ENCODE measurements at places on chromosomes 2 and 18.

DNA sequence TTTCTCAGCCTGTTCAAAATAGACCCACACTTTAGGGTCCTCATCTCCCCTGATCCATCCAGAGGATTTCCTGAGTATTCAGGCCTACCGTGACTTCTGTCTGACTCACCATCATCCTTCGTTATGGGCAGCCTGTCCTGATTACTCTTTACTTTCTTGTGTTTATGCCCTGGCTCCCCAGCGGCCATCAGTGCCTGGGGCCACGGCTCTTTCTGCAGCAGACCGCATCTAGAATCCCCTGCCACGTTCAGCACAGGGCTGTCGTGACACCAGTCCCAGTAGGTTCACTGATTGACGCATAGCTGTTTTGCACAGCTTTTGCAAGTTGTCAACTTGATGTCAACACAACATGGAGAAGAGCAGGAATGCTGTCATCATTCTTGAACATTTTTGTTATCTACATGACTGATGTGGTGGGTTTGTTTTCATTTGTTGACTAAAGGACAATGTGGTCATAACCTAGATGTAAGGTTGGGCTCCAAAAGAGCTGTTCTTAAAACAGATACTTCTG is 225.6 kb downstream of the HAUS1 start:
- DNase-seq, result no peak

DNA sequence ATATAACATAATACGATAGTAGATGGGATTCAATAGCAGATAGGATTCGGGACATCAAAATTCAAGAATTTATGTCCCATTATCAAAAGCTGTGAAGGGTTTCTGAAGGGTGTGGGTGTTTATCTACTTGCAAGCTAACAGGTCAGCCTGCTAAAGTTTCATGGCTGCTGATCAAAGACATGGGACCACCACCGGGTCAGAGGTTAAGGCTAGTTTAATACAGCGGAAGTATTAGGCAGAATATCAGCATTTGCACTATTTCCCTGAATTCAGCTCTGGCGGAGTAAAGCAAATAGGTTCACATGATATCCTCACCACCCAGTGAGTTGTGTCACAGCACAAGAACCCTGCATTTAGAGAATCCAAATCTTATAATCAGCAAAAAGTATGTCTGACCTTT is 82.5 kb downstream of the DSEL start:
- DNase-seq, result no peak

- peak; percentile 62 for DNase-seq
Measured at GRCh38 chr2:236576087-236576486, 6.5 kb downstream of the ACKR3 start.

DNA sequence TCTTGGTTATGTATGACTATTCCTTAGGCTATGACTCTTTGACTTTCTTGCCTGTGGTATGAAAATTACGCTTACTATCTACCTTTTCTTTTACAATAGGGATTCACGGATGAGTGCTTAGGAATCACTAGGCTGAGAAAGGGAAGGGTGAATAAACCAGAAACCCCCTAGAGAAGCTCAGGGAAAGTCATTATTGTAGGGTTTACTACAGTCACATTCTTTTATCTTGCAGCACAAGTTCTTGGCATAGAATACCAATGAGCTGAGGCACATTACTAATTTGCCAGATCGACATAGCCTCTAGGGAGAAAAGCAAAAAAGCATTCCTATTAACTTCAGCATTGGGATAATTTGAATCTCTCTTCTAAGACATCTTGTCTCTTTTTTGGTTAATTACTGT is 103.3 kb downstream of the ST6GAL2 start:
- no peak for DNase-seq

DNA sequence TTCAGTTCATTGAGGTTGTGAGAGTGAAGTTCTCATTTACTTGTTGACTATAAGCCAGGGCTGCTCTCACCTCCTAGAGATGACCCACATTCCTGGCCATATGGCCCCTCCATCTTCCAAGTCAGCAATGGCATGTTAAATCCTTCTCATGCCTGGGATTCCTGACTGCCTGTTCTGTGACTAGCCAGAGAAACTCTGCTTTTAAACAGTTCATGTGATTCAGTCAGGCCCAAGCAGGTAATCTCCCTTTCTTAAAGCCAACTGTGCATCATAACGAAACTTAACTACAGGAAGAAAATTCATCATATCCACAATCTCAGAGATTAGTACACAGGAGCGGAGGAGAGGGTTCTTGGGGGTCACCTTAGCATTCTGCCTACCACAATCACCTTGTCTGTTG is 11.5 kb downstream of the DPP4 start:
- DNase-seq, result no peak

Data from SJSA1 (cell line).